Naive B cell (primary cell): ENCODE measurements at places on chromosomes 5 and 9.

DNA sequence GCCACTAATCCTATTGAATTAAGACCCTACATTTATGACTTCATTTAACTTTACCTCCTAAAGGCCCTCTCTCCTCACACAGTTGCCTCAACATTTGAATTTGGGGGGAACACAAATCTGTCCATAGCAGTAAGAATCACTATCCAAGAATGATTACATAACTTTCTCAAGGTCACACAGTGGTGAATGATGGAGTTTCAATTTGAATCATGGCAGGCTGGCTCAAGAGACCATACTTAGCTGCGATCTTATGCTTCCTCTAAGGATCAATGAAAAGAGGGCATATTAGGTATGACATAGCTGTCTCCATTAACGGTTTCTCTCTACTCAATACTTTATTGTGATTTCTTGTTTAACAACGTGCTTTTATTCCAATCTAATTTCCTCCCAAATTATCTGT, 44.1 kb upstream of the PDE4D start:
- no peak for DNase-seq

GRCh38 chr5:169695919-169696490, 58.9 kb downstream of the DOCK2 start:
- DNase-seq, result no peak

- no peak for DNase-seq
These were observed 1888.9 kb upstream of the CDH6 start for GRCh38 chr5:29304545-29304944.

GRCh38 chr5:143304836-143305475, 98.5 kb downstream of the NR3C1 start:
- DNase-seq, result no peak

- DNase-seq, result no peak
These were observed 93.3 kb upstream of the CD180 start for GRCh38 chr5:67289763-67290521.

- no peak for DNase-seq
These were observed 75.4 kb downstream of the NUDT12 start for GRCh38 chr5:103487218-103487617.

- DNase-seq, result no peak
These were observed 10.5 kb upstream of the ENDOG start for GRCh38 chr9:128807827-128808226.

DNA sequence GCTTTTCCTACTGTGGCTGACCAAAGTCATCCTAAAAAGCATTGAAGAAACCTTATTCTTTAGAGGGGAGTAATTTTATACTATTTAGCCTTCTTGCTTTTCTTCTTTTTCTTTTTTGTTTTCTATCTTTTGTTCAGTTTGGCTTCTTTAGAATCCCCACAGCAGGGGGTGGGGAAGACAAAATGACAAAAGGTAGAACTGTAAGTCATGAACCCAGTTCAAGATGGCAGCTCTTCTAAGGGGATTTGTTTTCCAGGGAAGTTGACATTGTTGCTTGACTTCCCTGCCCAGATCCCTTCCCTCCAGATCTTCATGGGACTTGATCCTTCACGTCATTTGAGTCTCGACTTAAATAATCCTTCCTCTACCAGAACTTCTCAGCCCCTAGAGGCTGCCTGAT, 692.4 kb upstream of the DMAC1 start:
- no peak for DNase-seq

- DNase-seq, result no peak
These were observed 4.5 kb downstream of the IRX4 start for GRCh38 chr5:1878050-1878849.

GRCh38 chr9:106588626-106589025, 274.3 kb upstream of the ZNF462 start:
- no peak for DNase-seq
